Activated T-helper 1 cell treated with anti-CD3 and anti-CD28 coated beads, Interleukin-2, amount 50 U/mL, for 16 hours (primary cell): ENCODE measurements at places on chromosomes 2 and 18.

DNA sequence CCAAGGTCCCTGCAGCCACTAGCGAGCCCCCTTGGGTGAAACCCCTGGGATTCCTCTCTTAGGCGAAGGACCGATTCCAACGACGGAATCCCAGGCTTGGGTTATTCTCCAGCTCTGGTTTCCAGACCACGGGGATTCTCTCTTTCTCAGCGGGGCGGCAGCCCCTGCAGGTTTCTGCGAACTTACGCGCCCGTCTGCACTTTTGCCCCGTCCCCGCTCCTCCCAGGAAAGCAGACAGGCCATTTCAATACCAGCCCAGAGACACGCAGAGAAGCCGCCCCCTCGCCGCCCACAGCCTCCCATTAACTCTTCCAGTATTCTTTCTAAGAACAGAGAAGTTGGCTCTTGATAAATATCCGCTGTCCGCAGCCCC is 1.2 kb downstream of the CBLN2 start:
- no peak for DNase-seq

- DNase-seq, result no peak
Observed at GRCh38 chr2:63862806-63863205, 21.1 kb downstream of the UGP2 start.

GRCh38 chr2:122193622-122194021 is 438.2 kb downstream of the TSN start:
- no peak for DNase-seq

- DNase-seq, result no peak
Observed at GRCh38 chr2:234240917-234241316, 190.4 kb downstream of the SPP2 start.

DNA sequence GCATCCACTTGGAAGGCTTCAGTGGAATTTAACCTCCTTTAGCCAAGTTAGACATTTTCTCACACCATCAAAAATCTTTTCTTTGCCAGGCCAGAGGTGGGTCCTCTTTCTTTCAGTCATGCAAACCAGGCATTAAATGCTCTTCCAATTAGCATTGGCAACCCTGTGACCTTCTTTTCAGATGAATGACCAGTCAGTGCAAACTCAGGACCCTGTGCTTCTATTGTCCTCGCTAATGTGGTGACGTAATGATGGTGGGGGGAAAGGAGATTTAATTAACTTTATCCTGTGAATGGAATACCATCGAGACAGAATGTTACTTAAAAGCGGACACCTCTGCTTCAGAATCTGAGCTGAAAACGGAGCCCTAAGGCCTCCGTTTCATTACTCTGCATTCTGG is 23.2 kb upstream of the STPG4 start:
- DNase-seq, result no peak
